CD14-positive monocyte (primary cell): ENCODE measurements at places on chromosomes 12 and 14.

DNA sequence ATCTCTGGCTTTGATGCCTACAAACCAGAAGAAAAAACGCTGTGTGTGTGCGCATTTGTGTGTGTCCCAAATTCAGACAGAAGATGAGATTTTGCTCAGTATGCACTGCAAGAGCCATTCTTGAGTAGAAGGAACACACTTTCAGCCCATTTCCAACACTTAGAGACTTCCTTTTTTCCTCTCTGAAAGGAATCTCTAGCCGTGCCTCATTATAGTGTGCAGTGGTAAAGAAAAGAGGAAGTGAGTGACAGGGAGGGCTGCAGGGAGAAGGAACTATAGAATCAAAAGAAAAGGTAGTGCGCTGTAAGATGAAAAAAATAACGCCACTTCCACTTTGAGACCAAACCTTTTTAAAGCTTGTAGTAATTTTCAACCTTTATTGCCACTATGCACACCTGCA, 1400.9 kb upstream of the FLRT2 start:
- peak; percentile 41 for DNase-seq

GRCh38 chr12:122994781-122995502, 14.5 kb downstream of the ARL6IP4 start:
- no peak for DNase-seq

- DNase-seq, result no peak
Observed at GRCh38 chr12:14473707-14474287, 93.9 kb downstream of the PLBD1 start.

- DNase-seq, result no peak
Observed at GRCh38 chr14:101313268-101313667, 248.0 kb upstream of the DIO3 start.

DNA sequence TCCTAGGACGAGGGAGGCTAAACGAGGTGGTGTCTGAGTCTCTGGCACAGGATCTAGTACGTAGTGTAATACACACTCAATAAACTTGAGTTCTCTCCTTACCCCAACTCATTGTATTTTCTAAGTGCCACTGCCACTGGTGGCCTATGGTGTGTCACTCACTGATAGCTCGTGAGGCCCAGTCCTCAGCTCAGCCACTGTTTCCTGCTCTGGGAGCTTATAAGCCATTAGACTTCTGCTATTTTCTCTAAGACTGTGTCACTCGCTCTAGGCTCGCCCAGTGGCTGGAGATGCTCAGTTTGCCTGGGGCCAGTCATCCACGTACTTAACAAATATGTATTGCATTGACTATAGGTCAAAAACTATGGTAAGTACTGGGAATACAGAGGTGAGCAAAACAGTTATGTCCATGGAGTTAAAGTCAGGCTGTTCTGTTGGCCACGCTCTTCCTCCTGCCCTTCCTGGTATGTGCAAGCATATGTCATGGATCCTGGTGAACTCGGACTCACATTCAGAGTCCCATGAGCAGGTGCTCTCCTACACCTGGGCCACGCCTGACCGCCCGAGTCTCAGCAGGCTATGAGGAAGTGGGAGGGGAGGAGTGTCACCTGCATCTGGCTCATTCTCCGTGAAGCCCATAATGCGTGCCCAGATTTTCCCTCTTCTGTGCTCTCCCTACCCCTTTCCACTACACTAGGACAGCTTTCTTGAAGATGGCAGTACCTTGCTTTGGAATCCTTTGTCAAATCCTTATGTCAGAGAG, 41.6 kb downstream of the DEGS2 start:
- DNase-seq, result no peak

DNA sequence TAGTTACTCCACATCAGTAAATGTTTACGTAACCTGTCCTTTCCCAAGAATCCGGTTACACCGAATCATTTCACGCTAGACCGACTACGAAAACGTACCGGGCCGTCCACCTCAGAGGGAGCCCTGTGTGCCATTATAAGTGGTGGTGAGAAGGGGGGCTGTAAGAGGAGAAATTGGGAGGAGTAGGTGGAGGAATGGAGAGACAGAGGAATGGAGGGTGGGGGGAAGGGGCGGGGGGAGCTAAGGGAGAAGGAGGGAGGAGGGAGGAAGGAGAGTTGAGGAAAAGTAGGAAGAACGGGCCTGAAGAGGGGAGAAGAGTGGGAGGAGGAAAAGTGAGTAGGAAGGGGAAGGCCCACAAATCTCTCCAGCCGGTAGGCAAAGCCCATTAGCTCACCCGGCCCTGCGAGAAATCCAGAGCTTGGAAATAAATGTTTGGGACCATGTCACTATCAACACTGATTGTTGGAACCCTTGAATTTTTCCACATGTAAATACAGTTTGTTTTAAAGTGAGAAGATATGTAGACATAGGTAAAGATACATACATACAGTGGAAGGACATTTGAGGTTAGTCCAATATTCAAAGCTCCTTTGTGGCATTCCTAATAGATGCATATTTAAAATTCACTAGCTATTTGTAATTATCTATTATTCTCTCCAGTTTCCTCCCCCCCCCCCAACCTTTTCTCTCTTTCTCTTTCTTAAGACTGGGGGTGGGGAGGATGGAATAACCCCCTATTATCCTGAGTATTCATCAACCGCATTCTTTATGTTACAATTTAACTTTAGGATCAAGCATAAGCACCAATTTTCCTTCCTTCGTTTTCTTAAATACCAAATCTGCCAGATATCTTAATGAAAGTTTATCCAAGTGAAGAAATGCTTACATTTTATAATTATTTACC, 2.1 kb upstream of the FOXG1 start:
- DNase-seq, result no peak

GRCh38 chr14:44626423-44626822, 119.3 kb upstream of the FSCB start:
- DNase-seq, result no peak

GRCh38 chr12:44377443-44378187, 498.5 kb downstream of the NELL2 start:
- no peak for DNase-seq

DNA sequence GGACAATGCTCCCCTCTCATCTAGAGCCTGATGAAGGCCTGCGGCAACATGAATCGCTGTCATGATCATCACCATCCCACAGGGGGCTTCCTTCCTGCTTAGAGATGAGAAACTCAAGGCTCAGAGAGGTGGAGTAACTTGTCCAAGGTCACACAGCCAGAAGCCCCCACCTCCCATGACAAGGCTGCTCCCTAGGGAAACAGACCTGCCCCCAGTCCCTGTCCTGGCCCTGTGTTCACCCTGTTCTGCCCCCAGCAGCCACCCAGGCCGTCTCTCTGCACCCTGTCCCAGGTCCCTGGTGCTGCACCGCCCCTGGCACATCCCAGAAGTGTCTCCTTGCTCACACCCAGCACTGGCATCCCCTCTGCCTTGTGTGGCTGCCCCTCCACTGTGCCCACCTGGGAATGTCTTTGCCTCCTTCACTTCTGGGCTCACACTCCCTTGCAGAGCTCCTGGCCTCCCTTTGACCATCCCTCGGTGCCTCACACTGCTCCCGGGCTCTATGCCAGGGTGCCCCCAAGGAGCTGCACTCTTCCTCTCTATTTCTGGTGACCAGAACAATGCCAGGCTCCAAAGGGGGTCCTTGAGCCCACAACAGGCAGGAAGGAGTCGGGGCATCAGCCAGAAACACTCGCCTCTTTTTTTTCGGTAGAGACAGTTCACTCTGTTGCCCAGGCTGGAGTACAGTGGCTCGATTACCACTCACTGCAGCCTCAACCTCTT, 70.5 kb downstream of the BCL11B start:
- DNase-seq, result no peak

DNA sequence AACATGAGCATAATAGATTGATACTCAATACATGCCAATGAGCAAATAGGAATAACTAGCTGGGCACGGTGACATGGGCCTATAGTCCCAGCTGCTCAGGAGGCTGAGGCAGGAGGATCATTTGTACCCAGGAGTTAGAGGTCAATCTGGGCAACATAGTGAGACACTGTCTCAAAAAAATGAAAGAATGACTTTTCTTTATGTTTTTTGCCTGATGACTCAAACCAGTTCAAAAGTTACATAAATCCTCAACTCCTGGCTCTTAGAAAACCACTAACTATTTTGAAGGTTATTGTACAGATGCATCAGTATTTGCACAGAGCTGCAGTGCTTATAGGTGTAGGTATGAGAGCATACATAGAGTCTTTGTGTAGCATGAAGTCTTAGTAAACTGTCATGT, 219.2 kb upstream of the RGS6 start:
- no peak for DNase-seq

- no peak for DNase-seq
Observed at GRCh38 chr12:72676556-72676955, 404.4 kb downstream of the TRHDE start.

DNA sequence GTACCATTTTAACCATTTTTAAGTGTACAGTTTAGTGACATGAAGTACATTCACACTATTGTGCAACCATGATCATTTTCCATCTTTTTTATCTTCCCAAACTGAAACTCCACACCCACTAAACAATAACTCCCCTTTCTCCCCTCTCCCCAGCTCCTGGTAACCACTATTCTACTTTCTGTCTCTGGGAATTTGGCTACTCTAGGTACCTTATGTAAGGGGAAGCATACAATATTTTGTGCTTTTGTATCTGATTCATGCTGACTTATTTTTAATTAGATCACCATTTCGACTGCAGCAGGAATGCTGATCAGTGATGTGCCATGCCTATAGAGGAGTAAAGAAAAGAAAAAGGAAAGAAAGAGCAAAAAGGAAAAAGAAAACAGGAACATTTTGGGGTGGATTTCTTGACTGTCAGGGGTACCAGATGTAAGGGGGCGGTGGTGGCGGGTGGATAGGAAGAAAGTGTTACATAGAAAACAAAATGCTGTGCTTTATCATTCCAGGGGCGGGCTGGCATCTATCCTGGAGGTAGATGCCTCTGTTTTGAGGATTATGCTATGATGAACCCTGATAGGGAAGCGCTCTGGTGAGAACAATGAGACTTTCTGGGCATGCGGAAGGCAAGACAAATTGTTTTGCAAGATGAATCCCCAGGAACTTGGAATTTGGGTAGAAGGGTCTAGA, 45.2 kb upstream of the CTDSP2 start:
- DNase-seq, result no peak

DNA sequence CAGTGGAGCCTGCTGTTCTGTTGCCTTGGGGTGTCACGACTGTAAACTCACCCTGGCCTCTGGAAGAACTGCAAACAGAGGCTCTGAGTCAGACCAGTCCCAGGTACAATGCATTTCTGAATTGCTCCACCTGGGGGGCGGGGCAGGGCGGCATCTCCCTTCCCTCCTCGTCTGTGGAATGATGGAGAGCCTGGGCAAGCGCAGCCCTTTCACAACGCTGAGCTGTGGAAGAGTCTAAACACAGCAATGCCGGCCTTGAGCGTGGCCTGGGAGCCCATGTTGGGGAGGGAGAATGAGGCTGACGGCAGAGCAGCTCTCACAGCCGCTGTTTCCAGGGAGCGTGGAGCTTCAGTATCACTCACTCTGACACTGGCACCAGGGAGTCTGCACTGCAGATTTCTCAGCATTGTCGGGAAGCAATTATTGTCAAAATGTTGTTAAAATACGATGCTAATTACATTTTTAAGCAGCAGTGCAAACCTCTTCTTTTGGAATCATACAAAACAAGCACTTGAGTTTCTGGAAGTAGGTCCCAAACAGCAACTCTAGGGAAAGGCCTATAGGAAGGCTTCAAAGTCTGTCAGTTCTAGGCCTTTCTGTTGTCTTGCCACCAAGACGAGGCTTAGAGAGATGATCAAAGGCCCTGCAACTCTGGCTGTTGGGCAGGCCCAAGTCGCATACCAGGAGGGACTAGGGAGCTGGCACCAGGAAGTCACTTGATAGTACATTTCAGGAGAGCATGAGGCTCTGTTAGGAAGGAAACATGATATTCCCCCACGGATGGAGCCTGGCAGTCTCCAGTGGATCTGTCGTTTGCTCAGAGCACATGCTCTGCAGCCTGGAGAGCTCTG, 244.0 kb upstream of the FKBP4 start:
- no peak for DNase-seq

DNA sequence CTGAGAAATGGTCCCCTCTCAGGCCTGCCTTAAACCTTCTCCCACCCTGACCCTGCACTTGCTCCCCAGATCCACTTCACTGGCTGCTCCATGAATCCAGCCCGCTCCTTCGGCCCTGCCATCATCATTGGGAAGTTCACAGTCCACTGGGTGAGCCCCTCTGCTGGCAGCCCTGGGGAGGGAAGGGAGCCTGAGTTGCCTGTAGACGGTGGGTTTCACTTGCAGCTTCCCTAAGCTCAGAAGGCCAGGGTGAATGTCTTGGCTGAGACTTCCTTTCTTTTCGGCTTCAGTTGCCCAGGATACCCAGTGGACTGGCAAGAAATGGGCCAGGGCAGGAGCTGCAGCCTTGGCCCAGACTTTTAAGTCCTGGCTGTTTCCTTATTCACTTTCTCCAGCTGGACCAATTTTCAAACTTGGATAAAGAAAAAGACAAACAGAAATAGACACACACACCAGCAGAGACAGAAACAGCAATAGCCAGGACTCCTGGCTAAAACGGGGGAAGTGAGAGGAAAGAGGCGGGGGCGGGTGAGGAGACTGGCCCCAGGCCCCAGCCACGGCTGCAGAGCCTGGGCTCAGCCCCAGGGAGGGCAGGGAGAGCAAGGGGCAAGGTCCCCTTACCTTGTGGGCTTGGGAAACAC, 2.0 kb downstream of the AQP6 start:
- no peak for DNase-seq

- no peak for DNase-seq
Observed at GRCh38 chr12:14979468-14979867, 6.6 kb downstream of the PDE6H start.

DNA sequence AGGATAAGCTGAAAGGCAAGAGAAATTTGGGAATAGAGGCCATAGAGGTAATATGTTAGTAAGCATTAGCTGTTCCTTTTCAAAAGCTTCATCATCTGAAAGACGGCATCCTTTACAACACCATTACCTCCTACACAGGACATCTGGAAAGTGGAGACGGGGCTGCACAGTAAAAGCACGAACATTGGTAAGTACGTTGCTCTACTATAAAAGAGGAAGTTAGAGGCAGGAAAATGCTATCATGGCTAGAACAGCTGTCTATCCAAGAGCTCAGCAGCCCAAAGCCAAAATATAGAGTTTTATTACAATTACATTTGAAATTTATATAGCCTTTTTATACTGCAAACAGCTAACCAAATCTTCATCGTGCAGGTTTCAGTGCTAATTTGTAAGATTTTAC, 172.3 kb upstream of the GRIP1 start:
- DNase-seq, result peak; percentile 13

DNA sequence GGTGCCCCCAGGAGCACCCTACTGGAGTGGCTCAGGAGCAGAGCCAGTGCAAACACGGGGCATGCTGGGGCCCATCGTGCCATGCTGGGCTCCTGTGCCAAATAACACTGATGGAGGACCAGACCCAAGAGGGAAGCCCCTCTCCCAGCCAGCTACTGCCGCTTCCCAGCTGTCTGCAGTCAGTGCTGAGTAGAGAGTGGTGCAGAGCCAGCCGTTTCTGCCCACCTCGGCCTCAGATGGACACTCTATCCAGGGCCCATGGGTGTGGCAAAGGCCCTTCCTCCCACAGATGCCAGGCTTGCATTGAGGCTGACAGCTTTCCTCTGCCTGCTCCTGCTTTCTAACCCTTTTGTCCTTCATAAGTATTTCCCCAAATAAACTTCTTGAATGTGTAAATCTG, 13.2 kb downstream of the CLBA1 start:
- no peak for DNase-seq
